Epithelial cell of proximal tubule (primary cell): ENCODE measurements at places on chromosomes 2 and 18.
A peak's percentile ranks its signal among the peaks of the same experiment; 100 is the strongest.

DNA sequence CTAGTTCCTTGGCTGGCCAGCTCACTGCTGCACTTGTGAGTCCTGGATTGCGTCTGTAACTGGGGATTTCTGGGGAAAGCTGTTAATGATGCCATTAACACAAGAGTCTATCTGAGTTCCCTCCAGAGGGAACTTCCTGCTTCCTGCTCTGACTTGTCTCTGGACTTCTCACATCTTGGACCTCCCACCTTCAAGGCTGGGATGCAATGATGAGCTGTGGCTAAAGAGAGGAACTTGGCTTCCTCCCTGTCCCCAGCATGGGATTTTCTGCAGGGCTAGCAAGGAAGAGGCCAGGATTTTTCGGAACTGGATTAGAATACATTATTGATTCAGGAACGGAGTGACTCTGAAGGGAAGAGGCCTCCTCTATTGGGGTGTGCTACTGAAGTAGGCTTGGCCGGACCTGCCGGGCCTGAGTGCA, 155.5 kb downstream of the CLIP4 start:
- DNase-seq = no peak

- DNase-seq = no peak
Measured at GRCh38 chr2:219695145-219695709, 67.8 kb downstream of the SLC4A3 start.

DNA sequence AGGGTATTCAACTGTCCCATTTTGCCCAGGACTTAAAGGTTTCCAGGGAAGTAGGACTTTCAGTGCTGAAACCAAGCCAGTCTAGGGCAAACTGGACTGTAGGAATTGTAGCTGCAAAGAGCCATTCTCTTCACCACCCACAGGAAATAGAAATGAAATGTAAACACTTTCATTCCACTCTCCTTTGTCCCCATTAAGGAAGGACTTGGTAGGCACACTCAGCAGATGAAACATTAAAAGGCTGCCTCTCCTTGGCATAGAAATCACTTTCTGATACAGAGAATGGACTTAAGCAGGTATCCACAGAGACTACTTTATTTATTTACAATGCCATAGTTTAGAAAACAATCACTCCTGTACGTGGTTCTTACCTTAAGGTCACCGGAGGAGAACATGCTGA, 102.9 kb upstream of the CCDC195 start:
- no peak for DNase-seq

GRCh38 chr2:208548700-208549099, 142.1 kb downstream of the PTH2R start:
- DNase-seq = no peak

DNA sequence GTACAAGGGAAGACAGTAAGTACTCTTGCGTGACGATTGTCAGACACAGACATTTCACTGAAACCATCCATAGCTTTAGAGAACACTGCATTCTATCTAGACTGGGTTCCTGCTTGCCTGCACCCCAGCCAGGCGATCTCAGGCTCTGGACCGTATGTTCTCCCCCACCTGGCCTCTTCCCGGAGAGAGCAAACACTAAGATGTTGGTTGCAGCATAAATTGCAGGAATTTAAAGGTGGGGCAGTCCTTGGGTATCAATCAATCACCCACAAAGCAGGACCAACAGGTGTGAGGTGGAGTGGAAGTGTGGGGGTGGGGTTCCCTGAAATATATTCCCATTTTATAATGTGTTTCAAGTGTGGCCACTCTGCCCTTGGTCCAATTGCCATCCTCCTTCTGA, 103.6 kb upstream of the TGFA start:
- DNase-seq = no peak

- DNase-seq = no peak
Measured at GRCh38 chr2:174750923-174751441, 13.3 kb downstream of the CHRNA1 start.

GRCh38 chr18:63126134-63127069, 193.2 kb downstream of the BCL2 start:
- DNase-seq = no peak

- no peak for DNase-seq
Measured at GRCh38 chr2:85911814-85912692, 23.3 kb upstream of the ST3GAL5 start.

DNA sequence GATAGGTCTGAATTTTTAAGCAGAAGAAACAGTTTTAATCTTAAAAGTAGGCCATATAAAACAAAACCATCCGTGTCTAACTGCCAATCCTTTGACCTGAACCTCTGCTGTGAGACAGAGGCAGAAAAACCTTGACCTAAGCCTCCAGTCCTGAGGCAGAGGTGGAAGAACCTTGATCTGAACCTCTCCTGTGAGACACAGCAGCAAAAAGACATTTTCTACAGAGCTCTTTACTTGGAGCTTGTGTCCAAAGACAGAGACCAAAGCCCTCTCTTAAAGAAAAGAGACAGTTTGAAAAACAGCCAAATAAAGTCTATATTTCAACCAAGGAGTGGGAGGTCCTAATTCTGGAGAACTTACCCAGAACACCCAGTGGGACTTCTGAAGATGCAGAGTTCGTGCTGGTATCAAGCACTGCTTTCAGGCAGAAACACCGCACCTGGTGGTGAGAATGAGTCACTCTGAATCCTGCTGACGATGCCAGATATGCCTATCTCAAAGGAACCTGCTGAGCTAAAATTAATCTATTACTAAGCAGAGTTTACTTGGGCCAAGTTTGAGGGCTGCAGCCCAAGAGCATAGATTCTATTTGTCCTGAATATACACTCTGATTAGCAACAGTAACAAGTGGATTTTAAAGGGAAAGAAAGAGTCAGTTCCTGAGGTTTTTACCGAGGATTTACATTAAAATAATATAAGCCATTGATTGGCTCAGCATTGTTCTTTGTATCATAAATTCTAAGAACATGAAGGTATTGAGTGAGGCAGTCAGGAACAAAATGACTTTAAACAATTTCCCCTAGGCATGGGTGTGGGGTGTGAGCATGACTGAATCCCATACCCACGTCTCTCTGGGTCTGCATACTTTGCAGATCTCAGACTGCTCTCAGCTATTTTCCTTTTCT, 806.4 kb downstream of the TRIB2 start:
- peak; percentile 27 for DNase-seq

- DNase-seq = no peak
Measured at GRCh38 chr2:85769236-85769982, 15.6 kb downstream of the ATOH8 start.

DNA sequence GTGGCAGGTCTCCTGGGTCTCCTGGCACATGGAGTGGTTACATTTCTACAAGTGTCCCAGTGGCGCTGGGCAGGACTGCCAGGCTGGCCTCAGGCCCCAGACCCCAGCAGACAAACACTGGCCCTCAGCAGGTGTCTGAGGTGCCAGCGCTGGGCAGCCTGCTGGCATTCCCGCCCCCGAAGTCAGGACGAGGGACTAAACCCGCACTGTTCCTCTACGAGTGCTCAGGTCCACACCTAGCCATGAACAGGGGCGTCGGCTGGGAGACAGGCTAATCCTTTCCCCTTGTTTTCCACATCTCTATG, 12.8 kb downstream of the SNED1 start:
- no peak for DNase-seq

DNA sequence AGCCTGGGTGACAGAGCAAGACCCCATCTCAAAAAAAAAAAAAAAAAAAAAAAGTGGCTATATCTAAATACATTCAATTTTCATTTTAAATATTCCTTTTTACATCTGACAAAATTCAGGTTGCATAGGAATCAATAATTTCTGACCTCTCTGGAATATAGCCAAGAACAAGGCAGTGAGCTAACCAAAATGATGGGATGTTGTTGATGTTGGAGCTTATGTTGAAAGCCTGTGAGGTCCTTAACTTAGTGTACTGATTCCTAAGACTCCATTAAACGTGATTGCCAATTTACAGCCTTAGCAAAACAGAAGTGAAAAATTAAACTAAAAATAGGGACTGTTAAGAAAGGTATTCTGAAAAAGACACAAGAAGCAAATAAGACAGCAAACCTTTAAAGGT, 109.6 kb downstream of the MEP1B start:
- DNase-seq = no peak

DNA sequence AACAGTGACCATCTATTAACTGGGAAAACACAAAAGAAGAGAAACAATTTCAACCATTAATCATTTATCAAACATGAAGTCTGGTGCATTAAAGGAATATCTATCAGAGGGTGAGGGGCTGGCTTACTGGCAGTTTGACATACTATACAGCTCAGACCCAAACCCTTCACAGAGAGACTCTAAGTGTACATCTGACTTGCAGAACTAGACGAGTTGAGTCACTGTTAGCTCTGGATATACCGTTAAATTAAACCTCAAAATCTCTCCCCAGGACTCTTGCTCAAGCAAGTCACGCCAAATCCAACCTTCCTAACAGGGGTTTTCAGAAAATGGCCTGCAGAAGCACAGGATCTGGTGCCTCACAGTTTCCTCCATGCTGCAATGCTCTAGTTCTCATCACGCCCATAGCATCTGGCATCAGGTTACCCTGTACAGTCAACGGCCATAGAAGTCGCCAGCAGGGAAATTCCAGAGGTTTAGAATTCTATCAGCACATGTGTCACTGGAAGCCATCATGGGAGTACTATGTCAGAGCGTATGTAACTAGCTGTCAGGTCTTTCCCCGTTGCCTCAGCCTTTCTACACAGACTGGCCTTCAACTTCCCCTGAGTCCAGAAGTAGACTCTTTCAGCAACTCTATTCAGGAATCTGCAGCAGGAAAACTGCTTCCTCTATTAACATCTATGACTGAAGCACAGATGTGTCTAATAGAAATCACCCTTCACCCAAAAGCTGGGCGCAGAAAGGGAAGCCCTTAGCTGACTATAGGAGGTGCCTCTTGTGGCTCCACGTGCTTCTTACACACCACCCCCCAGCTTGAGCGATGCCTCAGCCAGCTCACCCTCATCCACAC, 9.3 kb downstream of the TGOLN2 start:
- DNase-seq = no peak

GRCh38 chr2:54429054-54429453, 27.1 kb upstream of the SPTBN1 start:
- DNase-seq = no peak

DNA sequence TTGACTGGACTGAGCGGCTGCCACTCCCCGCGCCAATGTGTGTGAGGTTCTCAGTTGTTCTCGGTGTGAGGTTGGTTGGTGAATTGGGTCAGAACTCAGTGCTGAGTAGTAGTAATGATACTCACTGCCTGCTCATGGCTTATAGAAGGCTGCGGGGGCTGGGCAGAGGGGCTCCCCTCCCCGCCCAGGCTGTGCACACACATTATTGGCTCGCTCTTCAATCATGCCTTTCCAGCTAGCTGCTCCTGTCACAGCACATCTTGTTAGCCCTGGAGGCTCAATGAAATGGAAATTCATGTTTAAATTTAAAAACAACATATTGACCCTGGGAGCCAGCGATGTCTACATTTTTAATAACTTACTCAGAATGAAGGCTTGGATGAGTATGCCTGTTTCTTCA, 152.8 kb downstream of the CELF4 start:
- DNase-seq = no peak

DNA sequence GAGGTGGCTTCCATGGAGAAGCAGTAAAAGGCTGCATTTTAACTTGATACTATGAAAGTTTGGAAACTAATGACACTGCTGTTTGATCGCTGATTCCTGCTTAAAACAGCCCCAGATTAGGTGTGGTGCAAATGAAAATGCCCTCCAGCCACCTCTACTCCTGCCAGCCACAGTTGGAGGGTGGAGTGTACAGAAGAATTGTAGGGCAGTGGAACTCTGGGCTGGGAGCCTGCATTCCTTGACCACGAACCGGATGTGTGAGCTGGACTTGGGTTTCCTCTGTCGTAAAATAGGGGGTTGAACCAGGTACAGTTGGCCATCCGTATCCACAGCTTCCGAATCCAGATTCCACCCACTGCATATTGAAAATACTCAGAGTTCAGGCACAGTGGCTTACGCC, 84.6 kb upstream of the RFX8 start:
- no peak for DNase-seq

DNA sequence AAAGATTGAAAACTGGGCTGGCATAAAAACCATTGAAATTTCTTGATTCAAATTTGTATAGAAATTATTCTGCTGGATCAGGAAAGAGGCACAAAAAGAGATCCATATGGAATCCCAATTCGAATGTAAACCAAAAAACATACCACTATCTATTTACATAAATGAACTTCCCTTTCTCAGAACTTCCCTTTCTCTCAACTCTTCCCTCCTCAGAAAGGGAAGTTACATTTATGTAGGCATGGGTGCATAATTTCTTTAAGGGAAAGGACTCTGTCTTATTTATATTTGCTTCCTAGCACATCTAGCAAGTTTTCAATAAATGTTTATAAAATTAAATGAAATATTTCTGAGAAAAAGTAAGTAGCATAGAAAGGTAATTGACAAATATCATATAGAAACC, 398.1 kb upstream of the ATP5MC3 start:
- no peak for DNase-seq

- no peak for DNase-seq
Measured at GRCh38 chr2:2464094-2464493, 133.0 kb upstream of the MYT1L start.

GRCh38 chr2:173720306-173720705, 244.9 kb downstream of the SP3 start:
- DNase-seq = no peak

DNA sequence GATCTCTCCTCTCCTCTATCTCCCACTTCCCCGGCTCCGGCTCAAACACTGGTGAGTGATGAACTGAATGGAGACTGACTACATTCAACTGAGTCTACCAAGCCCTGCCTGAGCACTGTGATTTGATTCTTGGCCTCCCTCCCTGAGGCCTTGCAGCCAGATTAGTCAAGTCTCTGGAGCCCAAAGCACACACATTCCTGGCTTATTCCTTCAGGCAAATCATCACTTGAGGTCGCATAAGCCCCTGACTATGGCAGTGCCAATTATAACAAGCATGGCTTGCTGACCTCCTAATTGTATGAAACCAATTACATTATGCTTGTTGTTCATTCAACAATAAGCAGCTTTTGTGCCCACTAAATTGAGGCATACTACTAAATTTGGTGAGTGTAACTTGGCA, 34.6 kb downstream of the EFEMP1 start:
- no peak for DNase-seq

GRCh38 chr18:22930089-22930713, 2.9 kb upstream of the RBBP8 start:
- DNase-seq = no peak

DNA sequence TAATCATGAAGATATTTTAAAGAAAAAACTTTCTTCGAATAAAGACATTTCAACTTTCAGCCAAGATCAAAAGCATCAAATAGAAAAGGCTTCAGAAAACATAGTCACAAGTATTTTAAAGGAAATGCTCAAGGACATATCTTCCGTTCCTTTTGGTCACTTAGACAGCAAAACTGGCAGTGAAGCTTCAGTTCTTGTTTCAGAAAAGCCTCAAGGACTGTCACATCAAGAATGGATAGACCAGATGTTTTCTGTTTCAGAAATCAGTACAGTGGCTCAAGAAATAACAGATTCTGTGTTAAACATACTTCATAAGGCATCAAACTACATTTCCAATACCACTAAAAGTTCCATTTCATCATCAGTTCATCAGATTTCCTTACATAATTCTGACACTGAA, 51.8 kb downstream of the FSIP2 start:
- no peak for DNase-seq
